Cardiac septum (tissue), 1 donor: ENCODE measurements at places on chromosomes 12 and 14. TPM values are rescaled to one million over a fixed set of nuclear protein-coding genes. Genes with fewer than 3 reads are reported as not detected.

TRIM9 gene
- total RNA-seq: 1.5 TPM

GLIPR1 gene
- total RNA-seq: 7.8 TPM

PLEKHH1 gene
- 2.6 TPM for total RNA-seq

GALNT9 gene
- total RNA-seq: not detected

SPRING1 gene
- 10.5 TPM for total RNA-seq

CREBL2 gene
- total RNA-seq: 20.0 TPM

CRADD gene
- total RNA-seq: 50.8 TPM

TMEM260 gene
- total RNA-seq: 6.8 TPM

TAS2R19 gene
- 1.5 TPM for total RNA-seq

TMEM229B gene
- total RNA-seq: 1.6 TPM

UNC79 gene
- 0.51 TPM for total RNA-seq

OS9 gene
- total RNA-seq: 133 TPM

KLRG1 gene
- 3.1 TPM for total RNA-seq

CCDC196 gene
- total RNA-seq: not detected

SERPINA12 gene
- not detected for total RNA-seq

NID2 gene
- 37.3 TPM for total RNA-seq

CLEC9A gene
- not detected for total RNA-seq

PZP gene
- total RNA-seq: 0.46 TPM

KLHL33 gene
- 0.35 TPM for total RNA-seq

CCNT1 gene
- 23.5 TPM for total RNA-seq

TEX22 gene
- total RNA-seq: 0.46 TPM

KERA gene
- 0.19 TPM for total RNA-seq

TMEM132C gene
- total RNA-seq: 0.27 TPM

CRACR2A gene
- total RNA-seq: 2.3 TPM

KRT5 gene
- total RNA-seq: not detected

SERPINA9 gene
- not detected for total RNA-seq

TUBA1A gene
- 250 TPM for total RNA-seq

FAM186B gene
- 0.48 TPM for total RNA-seq

RD3L gene
- total RNA-seq: 13.1 TPM

LRTM2 gene
- total RNA-seq: not detected

SVOP gene
- total RNA-seq: 1.9 TPM

GPRC5D gene
- total RNA-seq: not detected

CPNE6 gene
- 1.4 TPM for total RNA-seq
